ENCODE measurements at places on chromosomes 11 and 22. TPM values are rescaled to one million over a fixed set of nuclear protein-coding genes. Genes with fewer than 3 reads are reported as not detected.

Gene RFPL2
- total RNA-seq: not detected

Gene IGF2
- total RNA-seq: 11.4 TPM

Gene TCN1
- total RNA-seq: 1.4 TPM

Gene P2RY2
- total RNA-seq: 39.5 TPM

Gene LSP1
- total RNA-seq: 0.05 TPM

Gene CSF2RB
- total RNA-seq: not detected

Gene NTM
- total RNA-seq: not detected

Gene OR5B21
- total RNA-seq: not detected

Gene SLC6A5
- total RNA-seq: not detected

- peak; percentile 77 for DNase-seq
These were observed 4.4 kb downstream of the CAVIN3 start for GRCh38 chr11:6315811-6316425.

DNA sequence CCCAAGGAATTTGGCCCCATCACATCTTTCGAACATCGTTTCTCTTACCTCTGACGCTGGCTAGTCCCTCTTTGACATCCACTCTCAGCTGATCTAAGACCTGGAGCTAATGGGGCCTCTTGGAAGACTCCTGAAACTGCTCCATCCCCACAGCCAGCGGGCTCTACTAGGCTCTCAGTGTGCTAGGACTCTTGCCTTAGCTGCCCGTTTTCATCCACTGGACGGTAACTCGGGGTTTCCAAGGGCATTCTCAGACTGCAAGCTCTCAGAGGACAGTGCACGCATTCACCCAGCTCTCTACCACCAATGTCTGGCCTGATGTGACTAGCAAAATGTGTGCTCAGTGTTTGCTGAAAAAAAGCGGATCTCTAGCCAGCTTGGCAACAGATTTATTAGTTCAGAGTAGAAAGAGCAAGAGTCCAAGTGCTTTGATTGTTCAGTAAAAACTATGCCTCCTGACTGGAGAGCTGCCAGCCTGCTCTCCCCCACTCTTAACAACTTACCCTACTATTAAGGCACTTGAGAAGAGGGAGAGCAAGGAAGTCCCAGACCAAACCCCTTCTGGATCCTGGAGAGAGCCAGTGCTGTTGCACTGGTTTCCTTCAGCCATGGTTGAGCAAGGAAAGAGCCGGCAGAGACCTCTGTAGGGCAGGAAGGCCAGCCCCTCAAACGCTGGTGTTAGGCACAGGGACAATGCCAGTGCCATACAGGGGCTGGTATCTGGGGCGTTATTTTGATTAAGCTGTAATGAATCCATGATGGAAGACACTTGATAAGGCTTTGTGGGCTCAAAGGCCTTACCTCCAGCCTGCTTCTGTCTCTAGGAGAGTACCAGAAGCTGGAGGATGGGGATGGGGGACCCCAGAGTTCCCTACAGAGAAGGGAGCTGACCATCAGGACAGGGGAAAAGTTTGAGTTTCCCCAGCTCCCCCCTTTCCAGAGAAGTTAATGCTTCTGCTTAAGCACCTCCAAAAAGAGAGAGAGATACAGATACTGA lies 9.2 kb downstream of the RELA start:
- no peak for DNase-seq

- DNase-seq: no peak
These were observed 3.5 kb downstream of the CABP2 start for GRCh38 chr11:67519726-67520125.

GRCh38 chr22:42528591-42529307 lies 9.2 kb upstream of the RRP7A start:
- DNase-seq: no peak

GRCh38 chr11:64541131-64541530 lies 49.9 kb upstream of the SLC22A12 start:
- no peak for DNase-seq

DNA sequence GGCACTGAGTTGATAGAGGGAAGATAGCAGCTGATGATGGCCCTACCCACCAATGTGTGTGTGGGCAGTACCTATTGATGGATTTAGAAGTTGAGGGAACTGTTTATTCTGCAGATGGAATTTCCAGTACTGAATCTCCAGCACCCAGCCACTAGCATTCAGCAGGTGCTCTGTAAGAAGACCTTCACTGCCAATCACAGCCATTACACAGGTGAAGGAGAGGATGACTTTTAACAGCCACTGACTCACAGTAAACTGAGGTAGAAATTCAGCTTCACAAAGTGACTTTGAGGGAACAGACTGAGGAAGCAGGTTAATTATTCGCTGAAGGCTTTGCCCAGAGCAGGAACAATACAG lies 107.8 kb downstream of the GGTLC2 start:
- DNase-seq: no peak

- DNase-seq: no peak
These were observed 9.6 kb upstream of the WNT11 start for GRCh38 chr11:76215941-76216340.

DNA sequence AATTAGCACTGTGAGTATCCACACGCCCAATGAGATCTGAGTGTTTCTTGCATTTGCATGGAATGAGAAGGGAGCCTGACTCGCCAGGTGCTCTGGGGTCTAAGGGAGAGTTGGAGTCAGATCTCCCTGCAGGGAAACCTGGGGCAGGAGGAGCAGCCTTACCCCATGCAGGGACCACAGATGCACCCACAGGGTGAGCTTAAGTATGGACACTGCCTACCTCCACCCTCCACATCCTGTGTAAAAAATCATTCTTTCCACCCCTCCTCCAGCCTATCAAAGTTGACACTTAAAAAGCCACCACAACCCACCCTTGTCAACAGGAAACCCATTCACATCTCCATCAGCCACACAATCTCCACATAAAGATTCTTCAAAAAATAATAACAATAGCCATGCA lies 67.0 kb upstream of the IGLL5 start:
- DNase-seq: no peak

DNA sequence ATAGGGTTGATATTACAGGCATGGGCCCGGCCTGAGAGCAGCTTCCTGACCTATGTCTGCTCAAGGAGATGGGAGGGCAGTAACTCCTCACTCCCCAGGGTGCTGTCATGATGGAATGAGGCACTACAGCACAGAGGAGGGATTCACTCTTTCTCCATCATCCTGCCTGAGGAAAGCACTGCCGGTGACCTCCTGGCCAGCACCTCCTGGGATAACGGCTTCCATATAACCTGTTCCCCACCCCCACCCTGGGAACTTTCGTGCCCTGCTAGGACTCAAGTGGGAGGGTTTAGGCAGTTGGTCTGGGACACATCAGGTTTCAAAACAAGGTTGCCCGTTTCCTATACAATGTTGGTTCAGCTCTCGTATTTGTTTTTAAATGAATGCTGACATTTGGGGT lies 42.7 kb upstream of the MN1 start:
- DNase-seq: no peak

DNA sequence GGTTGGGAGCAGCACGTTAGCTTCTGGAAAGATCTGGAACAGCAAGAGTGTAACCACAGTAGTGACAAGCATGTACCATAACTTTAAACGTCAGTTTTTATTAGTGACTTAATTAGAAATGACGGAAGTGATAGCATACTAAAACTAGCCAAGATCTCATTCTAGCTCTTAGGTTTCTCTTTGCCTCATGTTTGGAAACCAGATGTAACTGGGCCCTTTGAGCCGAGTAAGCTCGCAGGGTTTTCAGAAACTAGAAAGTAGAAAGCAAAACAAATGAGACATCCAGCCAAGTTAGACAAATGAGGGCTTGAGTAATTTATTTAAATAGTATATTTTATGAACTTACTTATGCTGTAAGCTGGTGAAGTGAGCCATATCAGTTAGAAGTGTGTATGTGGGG lies 40.2 kb upstream of the SLC5A12 start:
- DNase-seq: no peak

DNA sequence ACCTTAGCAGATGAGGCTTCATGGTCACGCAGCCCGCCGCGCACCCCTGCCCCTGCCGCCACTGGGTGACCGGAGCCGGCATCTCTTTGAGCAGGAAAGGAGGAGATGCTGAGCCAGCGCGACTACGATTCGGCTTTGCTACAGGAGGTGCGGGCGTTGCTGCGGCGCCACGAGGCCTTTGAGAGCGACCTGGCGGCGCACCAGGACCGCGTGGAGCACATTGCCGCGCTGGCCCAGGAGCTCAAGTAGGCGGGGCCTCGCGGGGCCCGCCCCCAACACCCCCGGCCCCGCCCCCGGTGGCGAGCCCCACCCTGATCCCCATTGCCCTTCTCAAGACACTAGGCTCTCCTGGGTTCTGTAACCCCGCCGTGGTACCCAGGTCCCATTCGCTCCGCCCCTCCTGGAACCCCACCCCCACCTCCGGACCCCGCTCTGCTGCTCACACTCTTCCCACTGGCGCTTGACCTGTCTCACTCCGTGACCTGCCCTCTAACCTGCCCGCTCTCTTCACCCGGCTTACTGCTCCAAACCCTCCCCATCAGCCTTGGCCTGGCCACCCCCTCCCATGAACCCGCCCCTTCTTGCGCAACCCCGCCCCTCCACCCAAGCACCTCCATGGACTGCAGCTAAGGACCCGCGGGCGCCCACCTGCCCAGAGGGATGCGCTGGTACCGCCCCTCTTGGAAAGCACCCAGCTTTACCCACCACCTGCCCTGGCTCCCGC lies 9.1 kb downstream of the CTSF start:
- no peak for DNase-seq

DNA sequence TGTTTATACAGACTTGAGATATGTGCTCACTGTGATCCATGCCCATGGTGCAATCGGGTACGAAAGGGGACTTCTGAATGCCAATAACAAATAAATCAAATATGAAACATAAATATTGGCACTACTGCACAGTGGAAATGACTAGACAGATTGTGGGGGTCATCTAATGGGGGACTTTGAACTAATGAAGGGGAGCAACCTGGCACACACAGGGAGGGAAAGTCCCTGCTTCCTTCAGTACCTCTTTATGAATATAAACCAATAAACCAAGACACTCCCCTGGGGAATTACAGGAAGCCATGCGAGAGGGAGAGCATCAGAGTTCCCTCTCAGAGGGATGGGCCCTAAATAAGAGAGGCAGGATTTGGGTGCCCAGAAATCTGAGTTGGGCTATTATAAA lies 21.1 kb downstream of the MIF start:
- no peak for DNase-seq

- no peak for DNase-seq
These were observed 5.6 kb upstream of the PYGM start for GRCh38 chr11:64765291-64765850.

GRCh38 chr22:17164392-17165024 lies 5.4 kb upstream of the HDHD5 start:
- peak; percentile 9 for DNase-seq

DNA sequence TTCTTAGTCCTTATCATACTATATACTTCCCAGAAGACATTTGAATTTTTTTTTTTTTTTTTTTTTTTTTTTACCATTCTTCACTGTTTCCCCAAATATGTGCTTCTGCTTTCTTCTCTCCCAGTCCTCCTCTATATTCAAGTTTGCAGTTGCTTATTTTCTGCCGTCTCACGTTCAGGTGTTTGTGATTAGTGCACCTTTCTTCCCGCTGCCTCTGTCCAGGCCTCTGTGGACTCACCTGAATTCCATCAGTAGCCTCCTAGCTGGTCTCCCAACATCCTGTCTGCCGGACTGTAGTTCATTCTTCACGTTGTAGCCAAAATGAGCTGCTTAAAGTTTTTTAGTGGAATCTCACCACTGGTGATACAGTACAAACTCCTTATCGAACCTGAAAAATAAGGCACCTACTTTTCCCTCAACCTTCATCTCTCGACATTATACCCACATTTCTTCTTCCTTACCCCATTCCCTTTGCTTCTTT lies 795 bp upstream of the MSANTD4 start:
- no peak for DNase-seq

GRCh38 chr11:120824242-120824641 lies 199.7 kb upstream of the TBCEL start:
- DNase-seq: no peak

DNA sequence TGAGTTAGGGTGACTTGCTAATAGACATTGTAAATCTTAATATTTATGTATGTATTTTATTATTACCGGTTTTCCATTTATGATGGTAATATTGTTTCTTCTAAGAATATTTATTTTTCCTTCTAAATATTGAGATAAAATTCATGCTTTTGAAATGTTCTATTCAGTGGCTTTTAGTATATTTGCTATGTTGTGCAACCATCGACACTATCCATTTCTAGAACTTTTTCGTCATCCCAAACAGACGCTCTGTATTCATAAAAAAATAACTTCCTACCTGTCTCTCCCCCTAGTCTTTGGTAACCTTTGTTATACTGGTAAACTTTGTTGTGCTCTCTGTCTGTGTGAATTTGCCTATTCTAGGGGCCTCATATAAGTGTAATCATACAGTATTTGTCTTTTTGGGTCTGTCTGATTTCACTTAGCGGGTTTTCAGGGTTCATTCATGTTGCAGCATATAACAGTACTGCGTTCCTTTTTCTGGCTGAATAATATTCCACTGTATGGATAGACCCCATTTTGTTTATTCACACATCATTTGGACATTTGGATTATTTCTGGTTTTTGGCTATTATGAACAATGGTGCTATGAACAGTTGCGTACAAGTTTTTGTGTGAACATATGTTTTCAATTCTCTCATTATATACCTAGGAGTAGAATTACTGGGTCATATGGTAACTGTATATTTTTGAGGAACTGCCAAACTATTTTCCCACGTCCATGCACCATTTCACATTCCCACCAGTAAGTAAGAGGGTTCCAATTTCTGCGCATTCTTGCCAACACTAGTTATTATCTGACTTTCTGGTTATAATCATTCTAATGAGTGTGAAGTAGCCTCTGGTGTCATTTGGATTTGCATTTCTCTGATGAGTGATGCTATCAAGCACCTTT lies 15.9 kb downstream of the NEAT1 start:
- peak; percentile 20 for DNase-seq

DNA sequence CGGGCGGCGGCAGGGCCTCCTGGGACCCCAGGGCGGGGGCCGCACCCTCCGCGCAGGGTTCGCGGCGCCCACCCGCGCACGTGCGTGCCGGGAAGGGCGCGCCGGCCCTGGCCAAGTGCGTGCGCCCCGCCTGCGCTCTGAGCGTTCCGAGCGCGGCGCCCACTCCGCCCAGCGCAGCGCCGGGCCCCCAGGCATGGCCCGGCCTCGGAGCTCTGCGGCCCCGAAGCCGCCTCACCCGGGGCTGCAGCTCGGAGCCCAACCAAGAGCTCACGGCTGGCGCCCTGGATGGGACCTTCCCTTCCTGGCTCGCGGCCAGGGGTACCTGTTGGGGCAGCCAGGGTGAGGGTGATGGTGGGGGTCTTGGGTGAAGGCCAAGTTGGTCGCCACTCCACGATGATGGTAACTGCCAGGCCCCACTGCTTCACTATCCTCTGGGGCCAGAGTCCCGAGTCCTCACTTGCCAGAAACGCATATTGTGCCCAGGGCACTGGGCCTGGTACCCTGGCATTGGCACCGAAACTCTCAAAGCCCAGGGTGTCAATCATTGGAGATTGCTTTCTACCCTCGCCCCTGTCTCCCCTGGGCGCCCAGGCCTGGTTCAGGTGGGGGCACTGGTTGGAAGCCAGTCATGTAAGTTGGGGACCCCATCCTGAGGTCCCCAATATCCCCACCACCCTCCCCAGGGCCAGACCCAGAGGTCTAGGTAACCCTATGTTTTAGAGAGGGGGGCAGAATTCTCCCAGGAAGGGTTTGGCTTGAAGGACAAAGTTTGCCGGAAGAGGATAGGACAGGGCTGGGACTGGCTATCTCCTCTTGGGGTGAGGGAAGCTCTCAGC lies 882 bp downstream of the ANO1 start:
- DNase-seq: peak; percentile 44
